ENCODE measurements at places on chromosomes 2 and 18.

GRCh38 chr2:16407358-16407757, 258.3 kb downstream of the CYRIA start:
- DNase-seq = no peak

- DNase-seq = no peak
These were observed 2.0 kb upstream of the CHRNG start for GRCh38 chr2:232537499-232537898.

DNA sequence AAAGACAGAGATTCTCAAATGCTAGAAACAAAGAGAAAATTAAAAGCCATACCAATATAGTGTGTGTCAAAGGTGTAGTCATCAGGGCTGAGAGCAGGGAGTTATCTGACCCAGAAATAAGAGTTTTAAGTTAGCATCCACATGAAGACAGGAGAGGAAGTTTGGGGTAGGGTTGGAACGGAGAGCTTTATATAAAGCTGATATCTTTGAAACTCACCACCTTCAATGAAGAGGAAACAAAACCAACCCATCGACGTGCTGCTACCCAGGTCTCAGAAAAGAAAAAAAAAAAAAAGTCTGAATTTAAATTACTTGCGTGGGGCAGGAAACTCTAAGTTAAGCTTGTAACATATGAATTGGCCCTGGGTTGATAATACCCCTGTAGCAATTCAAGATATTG, 42.4 kb downstream of the ARL4C start:
- DNase-seq = no peak

DNA sequence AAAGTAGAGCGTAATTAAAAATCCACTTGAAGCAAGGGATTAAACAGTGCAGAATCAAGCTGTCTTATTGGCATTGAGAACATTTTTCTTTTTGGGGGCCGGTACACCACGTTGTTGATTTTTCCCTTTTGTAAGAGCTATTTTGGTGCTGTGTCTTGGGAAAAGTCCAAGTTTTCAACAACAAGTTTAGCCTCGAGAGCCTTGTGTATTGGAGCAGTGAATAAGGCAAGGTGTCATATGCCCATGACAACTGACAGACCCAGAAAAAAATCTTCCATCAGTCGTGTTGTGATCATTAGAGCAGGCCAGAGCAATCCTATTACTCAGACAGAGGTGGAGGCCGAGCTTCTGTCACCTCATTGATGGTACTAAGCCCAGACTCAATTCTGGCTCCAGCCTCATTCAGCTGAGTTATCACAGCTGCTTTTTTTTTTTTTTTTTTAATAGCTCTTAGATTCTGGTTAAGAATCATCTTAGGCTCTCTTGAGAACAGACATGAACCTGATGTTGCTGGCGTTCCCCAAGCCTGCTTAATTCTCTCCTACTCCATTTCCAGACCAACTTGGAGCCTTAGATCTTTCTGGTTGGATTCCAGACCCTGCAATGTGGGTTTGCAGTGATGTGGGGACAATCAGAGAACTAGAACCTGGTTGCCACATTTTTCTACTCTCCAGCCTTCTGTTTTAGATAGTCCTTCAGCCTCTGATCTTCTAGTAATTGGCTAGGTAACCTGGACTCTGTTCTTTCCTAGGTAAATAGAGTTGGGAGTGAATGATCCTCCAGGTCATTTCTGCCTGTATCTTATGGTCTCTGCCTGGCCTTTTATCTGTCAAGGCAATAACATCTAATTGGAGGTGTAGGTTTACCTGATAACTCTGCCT, 43.1 kb downstream of the MOGAT1 start:
- DNase-seq = no peak

DNA sequence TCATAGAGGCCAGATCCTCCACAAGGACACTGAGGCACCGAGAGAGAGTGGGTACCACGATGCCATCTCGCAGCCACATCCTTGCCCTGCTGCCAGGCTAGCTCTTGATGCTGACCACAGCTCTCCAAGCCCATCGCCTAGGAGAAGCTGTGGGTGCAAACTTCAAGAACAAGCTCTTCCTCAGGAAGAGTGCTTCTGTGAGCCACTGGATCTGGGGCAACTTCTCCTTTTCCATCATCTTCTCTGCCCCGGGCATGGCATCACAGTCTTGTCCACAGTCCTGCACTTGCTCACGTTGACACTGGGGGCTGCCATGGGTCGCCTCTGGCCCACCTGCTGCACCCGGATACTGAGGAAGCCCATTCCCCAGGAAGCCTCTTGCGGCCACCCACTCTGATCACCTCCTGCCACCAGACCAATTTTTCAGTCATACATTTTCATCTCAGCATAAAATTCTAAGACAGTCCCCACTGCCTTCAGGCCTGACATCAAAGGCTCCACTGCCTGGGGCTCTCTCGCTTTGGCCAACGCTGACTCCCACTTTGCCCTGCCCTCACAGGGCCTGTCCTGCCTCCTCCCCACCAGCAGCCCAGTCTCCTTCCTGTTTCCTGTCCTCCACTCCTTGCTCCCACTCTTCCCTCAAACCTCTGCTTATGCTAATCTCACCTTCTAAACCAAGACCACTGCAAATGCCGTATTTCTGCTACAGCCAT, 243.9 kb downstream of the AFF3 start:
- no peak for DNase-seq

- no peak for DNase-seq
These were observed 100.9 kb upstream of the TEX51 start for GRCh38 chr2:126797622-126798275.

DNA sequence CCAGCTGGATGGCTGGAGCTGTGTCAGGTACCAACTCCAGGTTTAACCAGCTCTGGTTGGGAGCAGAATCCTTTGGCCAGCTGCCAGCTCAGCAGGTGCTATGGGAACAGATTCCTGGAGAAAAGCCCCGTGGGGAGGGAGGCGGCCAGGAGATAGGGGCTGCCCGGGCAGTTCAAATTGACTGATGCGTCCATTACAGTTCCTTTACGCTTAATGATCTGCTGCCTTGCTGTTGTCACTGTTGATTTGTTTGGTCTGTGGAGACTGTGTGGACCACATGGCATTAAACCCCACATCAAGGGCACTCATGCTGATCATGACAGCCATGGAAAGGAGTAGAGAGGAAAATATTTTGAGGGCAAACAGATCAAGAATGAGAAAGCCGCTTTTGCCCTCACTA, 200.0 kb downstream of the TSN start:
- no peak for DNase-seq

GRCh38 chr2:128366713-128367511, 48.2 kb upstream of the HS6ST1 start:
- DNase-seq = no peak

- DNase-seq = no peak
These were observed 601.1 kb upstream of the PIK3C3 start for GRCh38 chr18:41353777-41354528.

DNA sequence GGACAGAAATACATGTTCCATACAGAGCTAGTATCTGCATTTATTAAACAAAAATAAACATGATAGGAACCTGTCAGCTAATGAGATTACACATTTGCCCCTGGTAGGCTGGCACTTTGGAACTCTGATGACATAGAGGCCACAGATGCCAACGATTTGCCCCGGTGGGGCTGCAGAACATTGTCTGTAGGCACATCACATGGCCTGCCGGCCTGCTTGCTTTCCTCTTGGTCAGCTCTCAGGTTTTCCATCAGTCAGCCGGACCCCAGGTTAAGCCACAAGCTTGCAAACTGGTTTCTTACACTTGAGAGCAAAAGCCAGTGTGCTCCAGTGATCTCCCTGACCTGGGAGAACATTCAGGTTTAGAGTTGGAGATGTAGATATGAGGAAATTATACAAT, 60.3 kb downstream of the CRACDL start:
- DNase-seq = no peak

- no peak for DNase-seq
These were observed 57.8 kb upstream of the OTOS start for GRCh38 chr2:240198226-240198625.

- no peak for DNase-seq
These were observed 72.0 kb downstream of the INPP5D start for GRCh38 chr2:233131936-233132720.

GRCh38 chr18:62365420-62365819, 40.3 kb downstream of the TNFRSF11A start:
- DNase-seq = no peak

DNA sequence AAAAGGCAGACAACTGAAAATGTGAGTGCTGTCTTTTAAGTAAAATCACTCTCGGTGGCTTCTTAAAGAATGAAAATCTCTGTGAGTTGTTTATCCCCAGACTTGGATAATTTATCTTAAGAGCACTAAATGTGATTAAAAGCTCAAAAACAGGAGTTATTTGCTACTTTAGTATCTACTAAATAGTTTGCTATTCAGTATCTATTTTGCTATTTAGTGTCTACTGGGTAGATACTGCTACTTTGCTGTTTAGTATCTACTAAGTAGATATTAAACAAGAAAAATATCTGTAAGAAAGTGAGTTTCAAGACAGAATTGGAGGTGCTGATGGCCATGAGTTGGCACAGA, 1.4 kb upstream of the KCNG3 start:
- DNase-seq = no peak

- peak; percentile 51 for DNase-seq
These were observed 208.2 kb downstream of the SPP2 start for GRCh38 chr2:234258562-234259141.

- no peak for DNase-seq
These were observed 107.3 kb upstream of the SLC8A1 start for GRCh38 chr2:40559175-40559574.

GRCh38 chr2:97761192-97761591, 47.8 kb downstream of the ZAP70 start:
- no peak for DNase-seq

DNA sequence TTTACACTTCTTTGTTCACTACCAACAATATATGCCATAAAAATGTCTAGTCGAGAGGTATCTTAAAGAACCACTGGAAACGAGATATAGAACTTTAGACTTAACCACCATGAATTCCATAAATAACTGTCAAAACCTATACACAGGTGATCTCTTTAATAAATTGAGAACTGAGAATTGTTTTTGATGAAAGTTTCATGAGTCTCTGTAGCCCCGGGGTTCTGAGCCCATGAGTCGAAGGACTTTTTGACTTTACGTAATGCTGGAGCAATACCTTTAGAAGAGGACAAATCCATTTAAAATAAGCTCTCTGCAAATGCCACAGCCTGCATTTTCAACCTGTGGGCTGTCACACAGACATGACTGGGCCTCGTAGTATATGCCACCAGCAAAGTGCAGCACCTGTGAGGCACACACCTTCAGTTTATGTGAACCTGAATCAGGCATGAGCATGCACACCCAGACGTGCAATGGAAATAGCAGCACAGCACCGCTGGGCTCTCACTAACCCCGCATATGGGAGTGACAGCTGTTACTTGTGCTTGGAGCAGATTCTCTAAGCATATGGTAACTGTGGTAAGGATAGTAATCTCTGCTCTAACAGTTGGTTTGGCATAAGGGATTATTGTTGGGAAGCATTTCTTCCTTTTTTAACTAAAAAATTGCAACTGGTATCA, 383.2 kb downstream of the SOCS6 start:
- no peak for DNase-seq

- DNase-seq = no peak
These were observed 593.1 kb upstream of the LRRTM4 start for GRCh38 chr2:78115291-78115690.

GRCh38 chr18:13296867-13297574, 78.5 kb downstream of the LDLRAD4 start:
- no peak for DNase-seq

DNA sequence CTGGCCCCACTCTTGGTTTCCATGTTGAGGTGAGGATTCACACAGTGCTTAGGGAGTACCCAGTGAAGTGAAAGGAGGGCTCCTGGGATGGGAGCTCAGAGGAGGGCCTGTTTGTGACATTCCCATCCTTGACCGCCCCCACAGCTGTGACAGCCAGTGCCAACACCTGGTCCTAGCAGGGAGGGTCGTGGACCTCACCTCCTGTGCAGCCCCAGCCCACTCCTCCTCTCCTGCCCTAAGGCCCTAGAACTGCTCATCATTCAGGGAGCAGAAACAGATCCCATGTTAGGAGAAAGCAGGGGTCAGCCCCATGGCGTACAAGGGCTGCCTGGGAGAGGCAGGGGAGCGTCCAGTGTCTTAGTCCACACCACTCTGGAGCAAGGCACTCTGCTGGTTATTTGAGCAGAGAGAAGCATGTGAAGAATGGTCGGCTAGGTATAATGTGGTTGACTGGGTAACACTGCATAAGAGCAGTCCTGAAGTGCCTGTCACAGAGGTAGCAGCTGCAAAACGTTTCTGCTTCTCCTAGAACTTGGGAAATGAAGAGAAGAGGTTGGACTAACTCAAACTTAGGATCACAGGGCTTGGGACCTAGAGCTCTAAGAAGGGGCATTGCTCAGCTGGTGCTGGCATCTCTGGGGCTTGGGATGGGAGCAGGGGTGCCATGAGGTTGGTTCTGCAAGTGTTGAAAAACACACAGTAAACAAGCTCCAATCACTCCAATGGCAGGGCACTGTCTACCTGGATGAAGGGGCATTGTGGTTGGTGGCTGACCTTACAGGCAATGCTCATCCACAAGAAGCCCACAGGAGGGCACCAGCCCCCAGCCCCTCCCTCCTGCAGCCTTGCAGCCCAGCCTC, 55.6 kb downstream of the FAM168B start:
- no peak for DNase-seq

- DNase-seq = no peak
These were observed 196.0 kb downstream of the TMEM163 start for GRCh38 chr2:134522496-134523455.

GRCh38 chr2:37617119-37617892, 54.1 kb downstream of the CDC42EP3 start:
- no peak for DNase-seq

GRCh38 chr2:152701198-152701597, 16.1 kb downstream of the PRPF40A start:
- no peak for DNase-seq

DNA sequence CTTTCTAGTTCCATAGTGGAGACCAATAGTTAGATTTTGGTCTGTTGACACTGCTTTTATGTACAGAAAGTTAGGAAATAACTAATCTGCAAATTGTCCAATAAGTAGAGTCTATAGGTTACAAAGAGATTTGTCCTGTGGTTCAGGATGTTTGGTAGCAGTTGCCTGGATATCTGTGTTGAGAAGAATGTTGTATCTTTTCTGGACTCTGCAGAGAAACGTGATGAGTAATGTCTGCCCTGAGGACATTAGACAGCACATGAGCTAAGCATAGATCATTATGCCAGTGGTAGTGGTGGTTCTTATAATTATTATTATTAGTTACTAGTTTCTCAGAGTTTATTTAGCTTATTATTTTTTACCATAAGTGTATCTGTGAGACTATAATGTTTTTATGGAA, 65.8 kb downstream of the ANKRD62 start:
- DNase-seq = peak; percentile 2

GRCh38 chr2:220499225-220499624, 871.8 kb downstream of the SLC4A3 start:
- peak; percentile 56 for DNase-seq

GRCh38 chr18:64936671-64937070, 787.8 kb upstream of the LINC00305 start:
- no peak for DNase-seq

GRCh38 chr2:171718720-171719119, 31.5 kb downstream of the DYNC1I2 start:
- no peak for DNase-seq

Measured in GM04504 (cell line).